ENCODE measurements at places on chromosomes 6 and 20.

DNA sequence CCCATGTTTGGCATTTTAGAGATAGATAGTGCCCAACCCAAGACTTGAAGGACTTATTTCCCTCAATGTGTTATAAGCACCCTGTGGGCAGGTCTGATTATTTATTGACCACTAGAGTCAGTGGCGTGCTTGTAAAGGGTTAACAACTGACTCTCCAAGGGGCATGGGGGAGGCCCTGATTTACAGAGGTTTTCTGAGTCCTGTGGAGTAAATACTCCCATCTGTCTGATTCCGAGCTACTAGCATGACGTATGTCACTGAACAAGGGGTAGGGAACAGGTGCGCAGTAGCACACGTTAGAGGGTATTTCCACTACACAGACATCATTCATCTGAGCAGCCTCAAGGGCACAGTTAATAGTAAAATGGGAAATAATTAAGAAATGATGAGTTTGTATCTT, 17.4 kb upstream of the TRAM2 start:
- no peak for DNase-seq

- DNase-seq = no peak
These were observed 87.9 kb downstream of the THBS2 start for GRCh38 chr6:169165561-169166300.

DNA sequence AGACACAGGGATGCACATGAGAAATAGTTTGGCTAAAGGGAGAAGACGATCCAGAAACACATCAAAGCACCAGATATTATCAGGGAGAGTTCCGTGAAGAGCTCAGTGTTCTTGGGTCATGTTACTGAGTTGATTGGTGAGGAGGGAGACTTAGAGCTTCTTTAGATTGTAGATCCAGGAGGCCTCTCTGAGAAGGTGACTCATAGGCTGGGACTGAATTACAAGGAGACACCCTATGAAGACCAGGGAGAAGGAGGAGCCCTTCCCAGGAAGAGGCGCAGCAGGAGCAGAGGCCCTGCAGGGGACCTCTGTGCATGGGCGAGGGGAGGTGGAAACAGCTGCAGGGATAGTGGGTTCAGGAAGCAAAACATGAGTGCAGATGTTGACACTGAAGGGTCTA, 196.5 kb downstream of the SLC24A3 start:
- no peak for DNase-seq

DNA sequence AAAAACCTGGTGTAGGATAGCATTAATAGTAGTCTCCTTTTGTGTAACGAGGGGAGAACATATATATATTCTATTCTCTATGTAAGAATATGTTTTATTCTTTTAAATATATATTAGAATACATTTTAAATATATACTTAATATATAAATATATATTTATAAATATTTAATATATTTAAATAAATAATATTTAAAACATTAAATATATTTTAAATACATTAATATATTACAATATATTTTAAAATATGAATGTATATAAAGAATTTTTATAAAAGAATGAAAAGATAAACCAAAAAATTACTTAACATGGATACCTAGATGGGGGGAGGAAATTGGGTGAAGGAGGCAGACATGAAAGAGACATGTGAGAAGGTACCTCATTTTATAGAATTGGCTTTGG, 53.0 kb upstream of the ZNF831 start:
- no peak for DNase-seq

- peak; percentile 37 for DNase-seq
These were observed 709 bp downstream of the PPP1R16B start for GRCh38 chr20:38805958-38806854.

DNA sequence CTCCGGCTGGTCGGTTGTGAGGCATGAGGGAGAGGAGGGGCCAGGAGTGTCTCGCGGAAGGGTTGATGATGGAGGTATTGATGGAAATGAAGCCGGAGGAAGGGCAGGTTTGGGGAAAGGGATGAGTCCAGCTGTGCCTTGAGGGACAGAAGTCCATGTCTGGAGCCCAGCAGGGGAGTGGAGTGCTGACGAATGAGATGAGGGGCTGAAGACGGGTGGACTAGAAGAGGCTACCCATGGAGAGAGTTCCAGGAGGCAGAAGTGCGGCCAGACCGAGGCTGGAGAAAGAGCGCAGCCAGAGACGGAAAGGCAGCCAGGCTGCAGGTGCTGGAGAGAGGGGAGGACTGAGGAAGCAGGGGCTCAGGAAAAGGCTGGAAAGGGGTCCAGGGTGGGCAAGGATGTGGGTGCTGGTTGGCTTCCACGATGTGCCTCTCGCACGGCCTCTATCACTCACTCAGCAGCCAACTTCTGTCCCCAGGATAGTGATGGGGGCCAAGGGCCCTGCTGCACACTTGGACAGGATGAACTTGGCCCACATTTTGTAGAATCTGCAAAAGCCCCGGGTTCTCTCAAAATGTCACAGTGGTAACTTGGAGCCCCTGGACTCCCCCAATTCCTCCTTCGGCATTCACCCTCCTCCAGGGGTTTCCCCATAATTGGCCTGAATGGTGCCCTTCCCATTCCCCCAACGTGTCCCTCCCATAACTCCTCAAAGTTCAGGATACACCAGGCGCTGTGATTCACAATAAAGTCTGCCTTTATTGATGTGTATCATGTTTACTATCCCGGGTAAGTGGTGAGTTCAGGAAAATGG, 627 bp upstream of the EIF6 start:
- DNase-seq = no peak

GRCh38 chr20:34618676-34619075, 58.2 kb downstream of the PIGU start:
- no peak for DNase-seq

GRCh38 chr6:36649086-36649485, 29.4 kb upstream of the CDKN1A start:
- no peak for DNase-seq

DNA sequence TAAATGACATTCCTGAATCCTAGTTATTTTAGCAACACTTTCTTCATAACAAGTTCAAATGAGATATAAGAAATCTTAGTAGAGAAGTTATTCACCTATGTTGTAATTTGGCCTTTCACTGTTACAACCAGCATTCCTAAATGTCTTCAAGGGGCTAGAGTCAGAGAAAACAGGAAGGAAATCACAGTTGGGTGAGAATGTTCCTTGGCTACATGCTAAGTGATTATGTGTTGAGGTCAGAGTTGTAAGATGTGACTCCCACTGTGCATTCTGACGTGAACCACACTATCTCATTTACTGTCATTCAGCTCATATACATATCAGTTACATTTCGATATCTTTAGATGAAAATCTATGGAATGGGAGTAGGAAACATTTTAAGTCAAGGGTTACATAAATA, 51.0 kb upstream of the MLIP start:
- DNase-seq = no peak

Measured in endothelial cell (in vitro differentiated cells).